Esophagus squamous epithelium (tissue), 5 donors: ENCODE measurements at places on chromosomes 12 and 14.

DNA sequence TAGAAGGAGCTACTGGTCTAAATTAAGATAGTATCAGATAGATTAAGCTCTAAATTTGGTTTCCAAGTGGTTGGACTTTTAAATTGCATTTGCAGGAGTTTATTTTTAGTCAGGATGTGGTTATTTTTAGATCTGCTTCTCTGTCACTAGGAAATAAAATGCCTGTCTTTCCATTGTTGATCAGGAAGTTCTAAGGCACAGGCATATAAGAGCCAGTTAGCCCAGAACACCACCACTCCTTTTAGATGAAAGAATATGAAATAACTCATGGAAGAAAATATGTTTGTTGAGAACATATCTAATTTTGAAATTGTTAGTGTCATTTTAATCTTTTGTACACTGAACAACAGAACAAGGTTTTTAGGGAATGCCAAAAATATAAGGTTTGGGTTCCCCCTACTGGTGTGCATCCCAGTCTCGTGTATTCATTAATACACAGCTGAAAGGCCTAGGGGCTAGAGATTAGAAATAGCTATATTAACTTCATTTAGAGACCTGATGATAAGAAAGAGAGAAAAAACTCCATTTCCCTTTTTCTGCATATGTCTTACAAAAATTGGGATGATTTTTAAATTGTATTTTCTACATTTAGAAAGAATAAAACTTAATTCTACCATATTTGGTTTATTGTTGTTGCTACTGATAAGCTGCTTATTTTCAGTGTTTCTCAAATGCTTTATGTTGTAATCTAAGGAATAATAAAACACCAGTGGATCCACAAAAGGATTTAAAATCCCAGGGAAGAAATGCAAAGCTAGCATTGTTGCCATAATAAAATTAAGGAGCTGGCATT is 67.2 kb downstream of the RIC8B start:
- DNase-seq, result no peak

GRCh38 chr12:51752234-51752889 is 96.2 kb downstream of the FIGNL2 start:
- DNase-seq, result no peak

DNA sequence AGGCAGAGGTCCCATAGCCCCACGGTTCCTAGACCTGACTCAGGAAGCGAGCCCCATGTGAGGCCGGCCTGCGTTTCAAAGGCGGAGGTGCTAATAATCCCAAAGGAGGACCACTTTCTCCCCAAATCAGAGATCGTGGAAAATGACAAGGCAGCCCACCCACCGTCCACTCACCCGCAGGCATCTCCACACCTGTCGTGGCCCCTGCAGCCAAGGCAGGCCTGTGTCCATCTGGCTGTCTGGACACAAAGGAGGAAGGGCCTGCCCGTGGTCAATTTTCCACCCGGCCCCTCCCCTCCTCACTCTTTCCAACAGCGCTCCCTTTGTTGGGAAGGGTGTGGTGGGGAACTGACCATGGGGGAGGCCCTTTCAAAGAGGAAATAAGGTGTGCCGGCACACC is 125.3 kb upstream of the TMEM132D start:
- no peak for DNase-seq

DNA sequence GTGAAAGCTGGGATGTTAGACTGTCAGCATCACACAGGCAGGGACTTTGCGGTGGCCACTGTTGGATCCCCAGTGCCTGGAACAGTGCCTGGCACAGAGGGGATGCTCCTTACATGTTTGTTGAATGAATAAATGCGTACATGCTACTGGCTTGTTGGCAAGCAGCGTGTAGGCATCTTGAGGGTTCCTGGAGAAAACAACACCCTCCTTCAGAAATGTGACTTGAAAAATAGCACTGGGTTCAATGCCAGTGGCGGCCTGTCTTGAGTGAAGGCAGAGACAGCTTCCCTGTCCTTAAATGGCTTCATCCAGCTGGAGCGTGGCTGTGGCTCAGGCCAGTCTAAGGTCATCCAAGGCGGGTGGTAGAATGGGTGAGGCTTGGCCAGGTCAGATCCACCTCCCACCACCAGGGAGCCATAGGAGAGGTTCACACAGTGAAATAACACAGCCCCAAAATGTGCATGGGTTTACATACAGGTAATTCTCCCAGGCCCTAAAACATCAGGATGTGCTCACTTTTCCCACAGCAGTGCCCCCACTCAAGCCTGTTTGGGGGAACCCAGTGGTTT is 171.4 kb downstream of the PHETA1 start:
- DNase-seq, result no peak

DNA sequence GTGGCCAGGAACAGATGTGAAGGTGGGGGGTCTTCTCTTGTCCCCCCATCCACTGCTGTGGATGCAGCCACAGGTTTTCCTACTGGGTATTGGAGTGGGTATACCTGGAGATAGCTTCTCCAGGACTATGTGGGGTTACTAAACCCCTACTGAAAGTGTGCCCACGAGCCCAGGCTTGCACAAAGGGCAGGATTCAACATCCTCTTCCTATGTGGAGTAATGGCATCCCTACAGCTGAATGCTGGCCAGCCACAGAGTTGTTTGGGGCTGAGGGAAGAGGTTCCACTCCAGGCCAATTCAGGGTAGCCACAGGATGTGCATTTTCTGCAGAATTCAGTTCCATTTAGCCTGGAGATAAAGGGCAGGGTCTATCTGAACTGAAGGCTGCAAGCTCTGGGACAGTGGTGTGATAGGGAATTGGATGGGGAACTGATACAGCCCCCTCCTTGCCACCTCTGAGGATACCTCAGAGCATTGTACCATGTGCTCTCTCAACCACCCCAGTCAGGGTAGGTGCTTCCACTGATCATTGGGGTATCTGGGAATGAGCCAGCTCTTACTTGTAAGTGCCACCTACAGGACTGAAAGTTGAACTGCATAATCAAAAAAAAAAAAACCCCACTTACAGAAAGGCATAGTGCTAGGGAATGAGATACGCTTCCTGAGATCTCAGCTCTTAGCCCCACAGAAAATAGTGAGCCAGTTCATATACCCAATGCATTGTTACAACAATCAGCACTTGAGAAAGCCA is 187.1 kb downstream of the KITLG start:
- no peak for DNase-seq

DNA sequence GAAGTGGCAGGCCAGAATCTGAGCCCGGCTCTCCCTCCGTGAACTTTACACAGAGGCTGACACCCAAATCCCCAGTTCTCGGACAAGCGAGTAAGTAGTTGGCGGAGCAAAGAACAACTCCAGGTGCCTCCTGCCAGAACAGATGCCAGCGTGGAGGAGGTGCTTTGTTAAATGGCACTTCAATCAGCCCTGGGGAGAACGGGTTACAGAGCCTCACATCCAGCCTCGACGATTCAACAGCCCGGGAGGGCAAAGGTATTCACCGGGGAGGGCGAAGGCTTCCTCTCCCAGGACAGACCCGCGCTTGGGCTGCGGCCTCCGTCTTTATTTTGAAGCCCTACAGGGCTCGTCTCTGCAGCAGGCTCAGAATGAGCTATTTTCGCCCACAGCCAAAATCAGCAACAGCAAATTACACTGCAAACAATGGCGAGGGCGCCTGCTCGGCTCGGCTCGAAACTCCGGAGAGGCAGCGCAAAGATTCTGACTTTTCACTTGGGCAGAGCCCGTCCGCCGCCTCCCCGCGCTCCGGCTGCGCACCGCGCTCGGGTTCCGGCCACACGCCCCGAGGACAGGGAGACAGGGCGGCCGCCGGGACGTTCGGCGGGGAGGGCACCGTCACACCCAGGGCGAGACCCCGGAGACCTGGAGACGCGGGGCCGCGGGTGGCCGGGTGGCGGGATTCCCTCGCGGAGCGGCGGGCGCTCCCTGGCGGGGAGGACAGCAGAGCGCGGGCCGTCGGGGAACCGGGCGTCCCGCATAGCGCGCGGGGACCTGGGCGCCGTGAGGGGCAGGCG is 811 bp downstream of the TMCC3 start:
- DNase-seq, result no peak

GRCh38 chr12:120758798-120759590 is 33.4 kb downstream of the ACADS start:
- no peak for DNase-seq

DNA sequence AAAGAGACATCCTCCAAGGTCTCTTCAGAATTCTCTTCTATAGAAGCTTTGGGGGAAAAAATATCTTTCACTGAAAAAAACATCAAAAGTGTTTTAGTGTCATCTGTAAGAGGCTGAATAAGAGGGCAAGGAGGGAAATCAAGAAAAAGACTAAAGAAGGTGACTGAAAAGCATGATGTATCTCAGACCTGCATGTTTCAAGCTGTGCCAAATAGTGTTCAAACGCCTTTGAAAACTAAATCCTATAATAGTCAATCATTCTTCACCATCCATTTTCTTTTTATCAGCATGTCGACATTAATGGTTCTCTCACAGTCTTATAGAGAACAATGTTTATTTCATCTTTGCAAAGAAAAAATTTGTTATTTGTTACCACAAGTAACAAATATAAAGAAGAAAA is 94.5 kb downstream of the CEP128 start:
- DNase-seq, result no peak

DNA sequence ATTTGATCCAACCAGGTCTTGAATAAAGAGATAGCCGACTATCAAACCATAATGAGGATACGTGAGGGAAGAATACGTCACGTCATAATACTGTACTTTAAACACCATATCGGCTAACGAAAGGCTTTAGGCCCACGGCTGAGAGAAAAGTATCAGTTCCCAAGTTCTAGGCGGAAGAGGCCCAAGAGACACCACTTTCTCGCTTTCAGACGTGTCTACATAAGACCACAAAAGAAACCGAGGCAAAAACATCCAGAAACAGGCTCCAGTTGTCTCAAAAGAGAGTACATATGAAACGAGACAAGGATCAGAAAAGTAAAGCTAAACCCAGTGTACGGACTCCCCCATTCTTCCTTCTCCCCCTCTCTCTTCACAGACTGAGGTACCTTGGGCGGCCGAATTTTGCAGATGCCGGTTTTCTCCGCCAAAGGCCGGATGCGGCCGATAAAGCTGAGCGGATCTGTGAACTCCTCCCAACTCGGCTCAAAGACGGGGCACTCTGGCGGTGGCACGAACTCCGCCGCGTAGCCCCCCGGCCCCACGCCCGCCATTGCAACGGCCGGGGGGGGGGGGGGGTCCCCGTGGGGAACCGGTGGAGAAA is 479 bp downstream of the KDM5A start:
- no peak for DNase-seq

- no peak for DNase-seq
These were observed 12.3 kb upstream of the GNG2 start for GRCh38 chr14:51848120-51848519.

- no peak for DNase-seq
These were observed 283 bp downstream of the VIPAS39 start for GRCh38 chr14:77457115-77457521.

GRCh38 chr14:73248108-73248868 is 11.0 kb downstream of the PAPLN start:
- no peak for DNase-seq

GRCh38 chr14:58362798-58363412 is 32.8 kb upstream of the TOMM20L start:
- DNase-seq, result no peak

DNA sequence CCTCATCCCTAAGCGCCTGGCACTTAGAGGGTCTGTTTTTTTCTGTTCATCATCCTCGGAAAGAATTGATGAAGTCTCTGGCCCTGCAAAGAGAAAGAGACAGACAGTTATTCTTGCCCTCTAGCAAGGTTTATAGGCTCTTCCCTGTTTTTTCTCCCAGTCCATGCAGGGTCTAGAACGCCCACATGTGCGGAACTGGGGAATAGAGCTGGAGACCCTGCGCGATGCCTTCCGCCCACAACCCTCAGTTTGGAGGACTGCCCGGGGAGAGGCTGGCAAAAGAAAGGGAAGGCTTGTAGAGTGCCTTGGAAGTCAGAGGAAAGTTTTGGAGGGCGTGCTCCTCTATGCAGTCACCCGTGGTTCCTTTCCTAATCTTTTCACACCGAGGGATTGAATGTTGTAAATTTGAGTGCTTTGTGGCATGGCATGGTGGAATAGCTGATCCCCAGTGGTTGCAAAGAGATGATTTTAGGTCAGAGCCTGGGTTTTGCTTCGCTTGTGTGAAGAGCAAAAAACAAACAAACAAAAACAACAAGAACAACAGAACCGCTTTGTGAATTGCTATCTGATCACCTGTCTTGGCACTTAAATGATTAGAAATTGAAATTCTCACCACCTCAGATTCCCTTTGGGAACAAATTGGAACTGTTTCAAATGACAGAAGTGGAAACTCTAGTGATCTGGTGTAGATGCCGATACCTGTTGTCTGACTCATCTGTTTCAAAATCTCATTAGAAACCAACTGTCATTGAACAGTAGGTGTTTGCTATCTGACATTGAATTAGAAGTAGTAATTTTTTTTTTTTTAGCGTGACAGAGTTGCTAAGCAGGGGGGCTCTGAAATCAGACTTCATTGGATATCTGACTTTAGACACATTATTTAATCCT is 947 bp downstream of the GAS2L3 start:
- DNase-seq, result no peak

DNA sequence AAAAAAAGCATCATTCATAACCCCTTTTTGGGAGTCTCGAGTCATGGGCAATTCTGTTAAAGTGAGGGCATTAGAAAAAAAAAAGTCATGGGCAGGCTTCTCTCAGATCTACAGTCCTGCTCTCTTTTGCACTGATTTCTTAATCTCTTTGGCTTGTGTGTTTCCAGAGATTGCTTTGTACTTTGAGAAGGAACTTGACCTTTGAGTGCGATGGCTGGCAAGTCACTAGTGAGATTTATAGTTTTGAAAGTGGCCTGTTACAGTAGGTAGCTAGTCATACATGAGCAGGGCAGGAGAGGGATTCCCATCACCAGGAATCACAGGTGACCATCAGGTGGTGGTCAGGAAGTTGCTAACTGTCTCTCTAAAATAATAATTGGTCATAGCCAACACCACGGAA is 119.6 kb downstream of the KCNMB4 start:
- DNase-seq, result no peak

- no peak for DNase-seq
These were observed 16.7 kb downstream of the OSBPL8 start for GRCh38 chr12:76542908-76543307.

GRCh38 chr12:97921979-97922722 is 459.5 kb downstream of the RMST start:
- DNase-seq, result no peak

GRCh38 chr14:64069634-64070359 is 217.0 kb downstream of the SYNE2 start:
- no peak for DNase-seq

GRCh38 chr12:128755566-128755965 is 68.2 kb downstream of the SLC15A4 start:
- no peak for DNase-seq

DNA sequence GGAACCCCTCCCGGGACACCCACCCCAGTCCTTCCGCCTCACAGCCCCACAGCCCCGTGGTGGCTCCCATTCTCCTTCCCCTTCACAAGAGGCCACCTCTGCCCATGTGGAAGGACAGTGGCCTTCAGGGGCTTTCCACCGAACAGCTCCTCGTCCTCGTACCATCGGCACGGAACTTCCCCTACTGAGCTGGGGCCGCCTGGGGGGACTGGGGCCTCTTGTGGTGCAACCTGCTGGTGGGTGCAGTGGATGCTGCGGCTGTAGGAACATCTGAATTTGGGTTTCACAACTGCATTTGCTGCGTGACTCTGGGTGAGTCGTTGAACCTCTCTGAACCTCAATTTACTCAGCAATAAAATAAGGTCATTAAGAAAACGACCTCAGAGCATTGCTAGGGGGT is 50.9 kb downstream of the RFLNA start:
- DNase-seq, result no peak

- no peak for DNase-seq
These were observed 392.0 kb downstream of the RPL10L start for GRCh38 chr14:46259536-46259935.

GRCh38 chr14:89298056-89298834 is 118.8 kb downstream of the FOXN3 start:
- DNase-seq, result no peak

GRCh38 chr12:19440019-19440858 is 947 bp downstream of the AEBP2 start:
- DNase-seq, result peak; percentile 13
